IPS DF 6.9 (cell line): ENCODE measurements at places on chromosomes 1 and 21.

- H3K4me1 ChIP-seq: no peaks in the 10 kb centered on the region
- H3K4me3 ChIP-seq: no peak overlapping the region
- H3K27ac ChIP-seq: no peak overlapping the region
- H3K27me3 ChIP-seq: no peaks in the 10 kb centered on the region
- no peaks in the 10 kb centered on the region; the same call in 1 of the 2 replicates for H3K36me3 ChIP-seq
Measured at GRCh38 chr21:33350676-33351075, 25.9 kb downstream of the IFNAR1 start.

GRCh38 chr1:205703072-205703471 lies 22.8 kb upstream of the SLC45A3 start:
- no peaks in the 10 kb centered on the region for H3K36me3 ChIP-seq
- no peaks in the 10 kb centered on the region for H3K27me3 ChIP-seq
- peaks cover 8% of the 10 kb centered on the region for H3K4me1 ChIP-seq
- no peak overlapping the region for H3K4me3 ChIP-seq
- no peak overlapping the region for H3K27ac ChIP-seq
- no peak for DNase-seq

DNA sequence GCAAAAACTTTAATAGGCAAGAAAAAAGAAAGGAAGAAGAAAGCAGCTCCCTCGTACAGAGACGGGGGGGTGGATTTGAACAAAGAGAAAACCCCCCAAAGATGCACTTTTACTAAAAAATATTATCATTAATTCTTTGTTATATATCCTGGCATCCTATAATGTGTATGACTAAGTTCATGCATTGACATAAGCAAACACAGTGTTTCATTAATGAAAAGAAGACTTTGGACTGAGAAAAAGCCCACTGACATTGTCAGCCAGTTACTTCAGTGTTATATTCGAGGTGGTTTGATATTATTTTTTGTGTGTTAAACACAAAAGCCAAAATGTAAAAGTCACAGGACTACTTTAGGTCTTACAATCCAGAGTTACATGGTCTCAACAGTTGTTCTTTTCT lies 110.1 kb upstream of the DPYD start:
- no peaks in the 10 kb centered on the region for H3K4me1 ChIP-seq
- no peak overlapping the region for H3K27ac ChIP-seq
- no peak for DNase-seq
- H3K4me3 ChIP-seq: no peak overlapping the region

DNA sequence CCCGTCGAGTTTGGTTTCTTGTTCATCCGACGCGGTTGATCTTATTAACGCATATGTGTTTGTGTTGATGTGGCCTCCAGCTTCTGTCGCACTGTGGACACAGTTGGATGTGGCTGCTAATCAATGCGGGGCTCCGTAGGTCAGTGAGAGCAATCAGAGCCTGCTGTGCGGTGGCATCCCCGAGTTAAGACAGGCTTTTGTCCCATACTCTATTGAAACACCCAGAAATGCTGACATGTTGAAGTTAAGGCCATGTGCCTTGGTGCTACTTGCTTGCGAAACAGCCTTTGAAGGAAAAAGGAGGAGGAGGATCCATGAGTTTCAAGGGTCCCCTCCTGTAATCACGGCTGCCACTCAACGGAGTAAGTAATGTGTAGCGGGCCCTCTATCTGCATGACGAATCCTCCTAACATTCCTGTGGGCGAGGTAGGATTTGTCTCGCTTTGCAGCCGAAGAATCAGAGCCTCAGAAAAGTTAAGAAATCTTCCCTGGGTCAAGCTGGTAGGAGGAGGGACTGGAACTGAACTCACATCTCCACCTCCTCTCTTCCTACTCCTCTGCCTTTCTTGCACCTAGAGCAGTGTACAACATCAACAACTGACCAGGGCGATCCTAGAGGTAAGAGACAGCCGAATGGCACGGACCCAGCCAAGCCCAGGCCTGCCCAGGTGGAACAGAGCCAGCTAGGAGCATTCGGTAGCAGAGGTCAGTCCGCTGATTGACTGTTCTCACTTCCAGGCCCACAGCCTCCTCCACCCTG lies 19.5 kb downstream of the PDE9A start:
- peaks cover 9% of the 10 kb centered on the region; the same call in 1 of the 2 replicates for H3K36me3 ChIP-seq
- DNase-seq: no peak
- peaks cover 6% of the 10 kb centered on the region; the same call in 1 of the 2 replicates for H3K4me1 ChIP-seq
- H3K27me3 ChIP-seq: no peaks in the 10 kb centered on the region
- H3K27ac ChIP-seq: no peak overlapping the region

GRCh38 chr1:56052041-56052440 lies 527.3 kb downstream of the PLPP3 start:
- no peak overlapping the region for H3K4me3 ChIP-seq
- H3K36me3 ChIP-seq: no peaks in the 10 kb centered on the region
- H3K4me1 ChIP-seq: no peaks in the 10 kb centered on the region

DNA sequence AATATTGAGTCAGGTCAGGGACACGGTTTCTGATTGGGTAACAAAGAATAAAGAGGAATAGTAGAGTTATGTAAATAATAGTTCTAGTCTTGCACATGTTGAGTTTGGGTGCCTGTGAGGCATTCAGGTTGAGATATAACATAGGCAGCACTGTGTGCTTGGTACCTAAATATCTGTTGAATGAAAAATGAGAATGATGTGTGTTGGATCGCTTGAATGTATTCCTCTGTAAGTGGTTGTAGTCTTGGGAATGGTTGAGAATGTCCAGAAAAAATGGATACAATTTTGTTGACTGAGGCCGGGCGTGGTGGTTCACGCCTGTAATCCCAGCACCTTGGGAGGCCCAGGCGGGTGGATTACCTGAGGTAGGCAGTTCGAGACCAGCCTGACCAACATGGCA lies 116.3 kb upstream of the HNRNPU start:
- H3K27ac ChIP-seq: no peak overlapping the region
- no peak for DNase-seq
- H3K36me3 ChIP-seq: no peaks in the 10 kb centered on the region
- no peaks in the 10 kb centered on the region for H3K27me3 ChIP-seq
